Neural progenitor cell (in vitro differentiated cells): ENCODE measurements at places on chromosomes 1 and 21.

DNA sequence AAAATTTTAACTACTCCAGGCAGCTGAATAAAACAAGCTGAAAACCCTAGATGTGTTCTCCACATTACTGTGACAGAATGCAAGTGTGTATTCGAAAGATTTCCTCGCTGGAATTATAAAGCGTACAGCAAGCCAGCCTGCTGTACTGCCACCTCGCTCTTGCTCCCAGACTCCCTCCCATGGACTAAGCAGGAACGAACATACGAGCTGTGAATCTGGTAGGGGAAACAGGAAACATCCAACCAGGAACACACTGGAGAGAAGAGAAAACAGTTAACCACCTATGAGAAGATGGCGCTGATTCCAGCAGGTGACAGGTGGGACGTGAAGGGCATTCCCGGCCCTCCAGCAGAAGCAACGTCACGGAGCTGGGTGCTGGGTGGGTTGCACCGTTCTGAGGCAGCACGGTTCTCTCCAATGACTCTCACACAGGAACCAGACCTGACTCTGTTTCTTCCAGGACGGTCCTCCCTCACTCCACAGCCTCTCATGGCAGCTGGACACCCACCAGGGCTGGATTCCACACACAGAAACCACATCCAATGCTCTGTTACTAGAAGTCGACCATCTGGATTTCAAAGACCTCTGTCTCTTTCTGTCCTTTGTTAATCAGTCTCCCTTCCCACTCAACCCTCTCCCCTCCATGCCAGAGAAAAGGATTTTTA, 219.2 kb downstream of the RERE start:
- H3K27ac ChIP-seq = peak overlapping the region; percentile 75
- no peaks in the 10 kb centered on the region for H3K27me3 ChIP-seq
- DNase-seq = peak; percentile 23
- H3K4me3 ChIP-seq = no peak overlapping the region

DNA sequence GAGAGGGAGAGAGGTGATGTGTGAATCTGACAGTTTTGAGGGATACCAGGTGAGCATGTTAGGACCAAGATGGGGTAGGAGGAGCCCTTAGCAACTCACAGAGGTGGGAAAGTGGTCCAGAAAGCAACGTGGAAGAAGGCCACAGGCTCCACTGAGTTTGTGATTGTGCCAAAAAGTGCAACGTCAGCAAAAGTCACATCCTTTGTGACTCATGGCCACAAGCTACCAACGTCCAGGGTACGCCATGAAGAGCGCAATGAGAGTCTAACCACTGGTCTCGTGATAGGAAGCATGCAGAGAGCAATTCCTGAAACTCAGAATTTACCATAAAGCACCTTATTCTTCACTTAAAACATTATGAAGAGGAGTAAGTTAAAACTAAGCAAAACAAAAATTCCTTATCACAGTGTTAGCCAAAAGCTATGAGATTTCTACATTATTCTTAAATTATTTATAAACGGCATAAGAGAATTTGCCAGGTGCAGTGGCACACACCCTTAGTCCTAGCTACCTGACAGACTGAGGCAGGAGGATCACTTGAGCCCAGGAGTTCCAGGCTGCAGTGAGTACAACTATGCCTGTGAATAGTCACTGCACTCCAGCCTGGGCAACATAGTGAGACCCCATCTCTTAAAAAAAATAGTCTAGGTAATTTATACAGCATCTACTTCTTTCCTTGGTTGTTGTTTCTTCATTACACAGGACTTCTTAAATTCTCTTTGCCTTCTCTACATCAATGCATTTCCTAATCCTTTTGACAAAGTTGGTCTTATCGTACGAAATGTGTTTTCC, 55.2 kb downstream of the COLGALT2 start:
- no peak for DNase-seq
- no peak overlapping the region for H3K27ac ChIP-seq
- no peaks in the 10 kb centered on the region for H3K27me3 ChIP-seq
- no peak overlapping the region for H3K4me3 ChIP-seq
- H3K4me1 ChIP-seq = peaks cover 9% of the 10 kb centered on the region

GRCh38 chr1:169809370-169810095, 14.8 kb upstream of the METTL18 start:
- H3K27ac ChIP-seq = no peak overlapping the region
- H3K27me3 ChIP-seq = no peaks in the 10 kb centered on the region
- H3K36me3 ChIP-seq = peaks cover 9% of the 10 kb centered on the region
- H3K4me1 ChIP-seq = no peaks in the 10 kb centered on the region

DNA sequence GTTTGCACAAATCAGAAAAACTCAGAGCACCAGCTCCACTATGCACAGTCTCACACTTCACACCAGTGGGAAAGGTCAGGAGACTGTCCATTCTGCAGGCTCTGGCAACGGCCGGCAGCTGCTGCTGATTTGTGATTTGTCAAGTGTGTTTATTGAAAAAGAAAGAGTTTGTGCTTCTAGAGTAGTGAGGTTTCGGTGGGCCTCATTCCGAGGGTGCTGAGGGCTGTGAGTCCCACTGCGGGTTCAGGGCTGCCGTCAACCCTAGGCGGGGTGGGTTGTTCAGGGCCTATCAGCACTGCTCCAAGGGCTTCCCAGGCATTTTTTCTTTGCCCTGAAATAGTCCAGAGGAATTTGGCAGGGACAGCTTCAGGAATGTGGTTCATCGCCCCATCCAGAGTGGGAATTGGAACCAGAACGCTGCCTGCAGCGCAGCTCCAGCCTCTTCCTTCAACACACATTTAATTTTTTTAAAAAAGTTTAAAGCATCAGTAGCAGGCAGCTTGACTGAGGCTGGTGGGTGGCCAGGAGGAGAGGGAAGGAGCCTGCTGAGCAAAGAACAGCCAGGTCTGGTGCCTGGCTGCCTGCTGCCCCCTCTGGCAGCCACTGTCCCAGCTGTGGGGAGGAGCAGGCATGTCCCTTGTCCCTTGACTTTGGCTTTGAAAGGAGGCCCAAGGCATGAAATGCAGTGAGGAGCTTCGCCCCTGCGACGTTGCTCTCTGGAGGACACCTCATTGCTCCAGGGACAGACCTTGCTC, 19.7 kb downstream of the STUM start:
- no peak overlapping the region for H3K27ac ChIP-seq
- H3K27me3 ChIP-seq = no peaks in the 10 kb centered on the region
- H3K36me3 ChIP-seq = no peaks in the 10 kb centered on the region
- peak; percentile 22 for DNase-seq

- H3K36me3 ChIP-seq = no peaks in the 10 kb centered on the region
- DNase-seq = peak; percentile 15
- no peaks in the 10 kb centered on the region for H3K27me3 ChIP-seq
- peaks cover 25% of the 10 kb centered on the region for H3K4me1 ChIP-seq
- peak overlapping the region; percentile 4 for H3K4me3 ChIP-seq
Observed at GRCh38 chr21:18411565-18411964, 8.0 kb upstream of the TMPRSS15 start.

DNA sequence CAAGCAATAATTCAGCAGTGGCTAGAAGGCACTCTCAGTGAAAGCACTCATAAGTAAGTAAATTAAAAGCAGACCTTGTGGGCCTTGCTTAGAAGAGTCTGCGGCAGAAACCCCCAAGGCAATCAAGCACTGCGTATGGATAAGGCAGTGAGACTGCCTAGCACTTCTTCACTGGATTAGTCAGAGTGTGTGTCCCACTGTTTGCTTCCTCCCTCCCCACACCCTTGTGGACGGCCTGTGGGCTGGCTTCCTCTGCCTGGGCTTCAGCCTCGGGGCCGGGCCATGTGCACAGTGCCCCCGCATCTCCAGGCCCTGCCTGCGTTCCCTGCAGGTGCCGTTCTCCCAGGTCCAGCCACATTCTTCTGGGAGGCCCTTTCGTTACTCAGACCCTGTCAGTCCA, 23.8 kb downstream of the AGT start:
- no peak overlapping the region for H3K4me3 ChIP-seq
- no peak overlapping the region for H3K27ac ChIP-seq
- DNase-seq = no peak

DNA sequence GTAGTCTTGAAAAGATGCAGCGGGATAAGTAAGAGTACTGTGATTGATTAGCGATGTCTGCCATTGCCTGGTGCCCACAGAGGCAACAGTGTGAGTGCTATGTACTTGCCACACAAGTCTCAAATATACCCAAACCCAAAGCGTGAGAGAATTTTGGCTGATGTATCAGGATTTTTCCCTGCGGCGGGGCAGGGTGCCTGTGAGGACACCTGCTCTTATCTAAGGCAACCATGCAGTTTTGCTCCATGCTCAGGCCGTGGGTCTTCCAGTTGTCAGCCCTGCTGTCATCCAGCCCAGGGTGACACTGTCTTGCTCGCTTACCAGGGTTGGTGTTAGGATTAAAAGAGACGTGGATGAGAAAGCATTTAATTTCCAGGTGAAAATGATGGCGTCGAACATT, 202.7 kb downstream of the PTPRU start:
- H3K36me3 ChIP-seq = no peaks in the 10 kb centered on the region
- H3K27me3 ChIP-seq = no peaks in the 10 kb centered on the region
- H3K27ac ChIP-seq = no peak overlapping the region

DNA sequence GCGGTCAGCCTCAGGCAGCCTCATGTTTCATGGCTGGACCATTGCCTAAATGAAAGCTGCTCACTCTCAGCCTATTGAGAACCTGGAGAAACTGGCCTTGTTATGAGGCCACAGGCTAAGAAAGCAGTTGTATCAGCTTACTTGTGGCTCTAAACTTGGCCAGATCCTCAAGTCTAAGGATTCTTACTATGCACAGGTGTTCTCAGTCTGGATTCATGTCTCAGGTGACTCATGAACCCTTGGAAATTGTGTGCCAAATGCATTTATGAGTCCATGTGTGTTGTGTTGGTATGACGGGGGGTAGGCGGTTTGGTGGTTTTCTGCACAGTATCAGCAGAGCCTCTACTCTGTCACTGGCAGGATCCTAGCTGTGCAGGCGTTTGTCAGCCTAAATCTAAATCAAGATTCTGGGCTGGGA, 90.4 kb downstream of the ROR1 start:
- H3K27me3 ChIP-seq = no peaks in the 10 kb centered on the region
- no peak overlapping the region for H3K4me3 ChIP-seq
- H3K36me3 ChIP-seq = no peaks in the 10 kb centered on the region
- DNase-seq = no peak

DNA sequence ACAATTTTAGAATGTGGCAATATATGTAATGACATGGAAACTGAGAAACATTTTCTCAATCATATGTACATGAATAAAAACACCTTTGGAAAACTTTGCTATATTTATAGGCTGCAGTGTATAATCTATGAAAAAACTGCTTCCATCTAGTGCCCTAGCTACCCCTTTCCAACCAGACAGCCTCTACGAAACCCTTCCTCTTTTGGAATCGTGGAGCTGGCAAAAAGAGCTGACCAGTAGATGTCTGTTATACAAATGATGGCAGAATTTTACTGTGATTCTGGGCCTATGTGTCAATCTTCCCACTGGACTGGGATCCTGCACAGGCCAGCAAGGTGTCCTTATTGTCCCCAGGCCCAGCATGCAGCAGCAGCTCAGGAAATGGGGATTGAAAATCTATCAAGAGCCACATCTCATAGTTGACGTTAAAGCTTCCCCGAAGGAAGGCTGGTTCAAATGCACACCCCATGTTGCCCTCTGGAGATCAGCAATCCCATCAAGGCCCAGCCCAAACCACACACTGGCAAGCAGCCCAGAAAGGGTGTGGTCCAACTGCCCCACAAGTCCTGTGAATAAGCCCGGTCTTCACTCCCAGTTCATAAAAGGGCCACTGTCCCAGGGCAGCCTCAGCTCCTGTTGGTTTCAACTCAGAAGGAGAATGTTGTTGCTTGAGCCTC, 8.8 kb upstream of the FAM20B start:
- H3K36me3 ChIP-seq = no peaks in the 10 kb centered on the region
- H3K4me3 ChIP-seq = no peak overlapping the region
- no peaks in the 10 kb centered on the region for H3K4me1 ChIP-seq
- H3K27ac ChIP-seq = no peak overlapping the region
- no peaks in the 10 kb centered on the region for H3K27me3 ChIP-seq
